ENCODE measurements at places on chromosomes 2 and 18.
A peak's percentile ranks its signal among the peaks of the same experiment; 100 is the strongest.

GRCh38 chr2:200172944-200173581 is 133.4 kb upstream of the SPATS2L start:
- no peak for DNase-seq

GRCh38 chr18:30359521-30359920 is 683.0 kb downstream of the DSC3 start:
- DNase-seq = no peak

DNA sequence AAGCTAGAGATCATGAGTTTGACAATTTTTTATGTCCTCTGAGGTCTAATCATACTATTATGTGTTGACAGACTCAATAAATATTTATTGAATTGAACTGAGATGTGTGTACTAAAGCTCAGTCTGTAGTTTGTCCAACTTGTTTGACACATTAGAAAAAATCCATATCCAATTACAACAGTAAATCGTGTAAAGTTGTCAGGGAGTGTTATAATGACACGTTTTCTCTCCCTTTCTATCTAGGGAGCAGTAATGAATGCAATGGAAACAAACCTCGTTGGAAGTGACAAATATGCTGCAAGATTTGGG is 28.4 kb downstream of the ITGA4 start:
- DNase-seq = no peak

DNA sequence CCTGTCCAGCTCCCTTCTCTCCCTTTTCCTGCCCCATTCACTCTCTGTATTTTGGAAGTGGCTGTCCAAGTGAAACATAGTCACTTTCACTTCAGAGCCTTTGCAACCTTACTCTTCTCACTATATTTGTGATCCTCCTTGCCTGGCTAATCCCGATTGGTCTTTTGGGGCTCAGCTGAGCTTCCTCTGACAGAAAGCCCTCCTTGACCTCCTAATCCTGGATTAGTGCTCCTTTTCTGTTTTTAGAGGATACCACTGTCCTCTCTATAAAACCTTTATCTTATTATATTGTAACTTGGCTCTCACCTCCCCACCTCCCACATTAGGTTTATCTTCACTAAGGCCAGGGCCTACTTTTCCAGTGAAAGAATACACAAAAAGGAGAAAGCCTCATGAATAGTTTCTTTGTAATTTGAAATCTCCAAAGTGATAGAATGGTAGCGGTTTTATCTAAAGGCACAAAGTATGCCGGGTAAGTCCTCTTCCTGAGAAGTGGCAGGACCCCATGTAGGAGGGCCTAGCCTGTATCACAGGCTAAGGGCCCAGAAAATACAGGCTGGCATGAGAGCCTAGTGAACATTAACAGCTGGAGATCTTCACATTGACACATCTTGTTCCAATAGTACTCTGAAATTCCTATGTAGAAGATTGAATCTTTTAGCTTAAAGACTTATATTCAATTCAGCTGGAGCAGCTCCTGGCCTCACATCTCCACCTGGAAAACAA is 83.1 kb upstream of the GAREM1 start:
- DNase-seq = no peak

DNA sequence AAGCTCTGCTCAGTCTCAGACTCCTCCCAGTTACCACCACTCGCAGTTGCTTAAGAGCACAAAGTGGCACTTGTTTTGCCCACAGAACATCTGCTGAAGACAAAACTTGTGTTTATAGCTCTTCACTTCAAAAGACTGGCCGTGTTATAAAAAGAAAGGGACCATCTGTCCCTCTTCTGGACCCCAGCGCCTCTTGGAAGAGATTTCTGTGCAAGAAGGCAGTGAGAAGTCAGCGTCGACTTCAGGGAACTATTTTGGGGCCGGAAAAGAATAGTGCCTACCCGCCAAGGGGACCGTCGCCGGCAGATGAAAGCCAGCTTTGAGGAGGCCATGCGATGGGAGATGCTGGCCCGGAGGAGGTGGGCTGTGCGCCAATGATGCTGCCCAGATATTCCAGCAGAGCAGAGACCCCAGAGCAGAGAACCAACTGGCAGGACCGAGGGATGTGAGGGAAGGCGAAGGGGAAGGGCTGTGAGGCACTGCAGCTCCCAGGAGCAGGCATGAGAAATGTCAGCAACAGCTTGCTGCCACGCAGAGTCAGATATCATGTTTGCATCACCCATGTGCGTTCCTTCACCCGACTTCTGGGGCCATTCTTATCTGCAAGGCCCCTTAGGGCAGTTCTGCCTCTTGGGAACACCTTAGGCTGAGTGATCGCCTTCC is 270.9 kb downstream of the ATAD2B start:
- no peak for DNase-seq

- no peak for DNase-seq
These were observed 50.9 kb downstream of the COL3A1 start for GRCh38 chr2:189024901-189025618.

GRCh38 chr2:33015421-33016142 is 68.8 kb downstream of the LTBP1 start:
- no peak for DNase-seq

DNA sequence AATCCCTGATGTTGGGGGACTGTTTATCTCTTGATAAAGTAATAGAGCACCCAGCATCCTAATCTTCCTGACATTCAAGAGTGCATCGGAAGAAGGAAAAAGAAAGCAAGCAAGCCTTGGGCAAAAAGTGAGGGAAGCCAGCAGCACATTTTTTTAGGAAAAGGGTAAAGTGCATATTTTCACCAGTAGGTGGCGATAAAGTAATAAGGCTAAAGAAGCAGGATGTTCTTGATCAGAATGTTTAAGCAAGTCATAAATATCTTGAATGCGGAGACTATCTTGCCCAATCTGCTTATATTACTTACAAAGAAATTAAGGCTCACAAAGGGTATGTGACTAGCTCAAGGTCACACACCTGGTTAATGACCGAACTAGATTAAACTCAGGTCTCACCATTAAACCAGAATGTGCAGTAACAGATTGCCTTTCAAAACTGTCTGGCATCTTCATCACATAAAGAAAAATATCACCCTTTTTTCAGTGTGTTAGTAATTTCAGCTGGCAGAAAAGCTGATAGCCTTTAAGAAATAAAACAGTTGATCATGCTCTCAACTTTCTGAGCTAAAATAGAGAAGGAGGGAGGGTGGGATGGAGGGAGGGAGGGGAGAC is 83.8 kb downstream of the VIT start:
- peak; percentile 52 for DNase-seq

DNA sequence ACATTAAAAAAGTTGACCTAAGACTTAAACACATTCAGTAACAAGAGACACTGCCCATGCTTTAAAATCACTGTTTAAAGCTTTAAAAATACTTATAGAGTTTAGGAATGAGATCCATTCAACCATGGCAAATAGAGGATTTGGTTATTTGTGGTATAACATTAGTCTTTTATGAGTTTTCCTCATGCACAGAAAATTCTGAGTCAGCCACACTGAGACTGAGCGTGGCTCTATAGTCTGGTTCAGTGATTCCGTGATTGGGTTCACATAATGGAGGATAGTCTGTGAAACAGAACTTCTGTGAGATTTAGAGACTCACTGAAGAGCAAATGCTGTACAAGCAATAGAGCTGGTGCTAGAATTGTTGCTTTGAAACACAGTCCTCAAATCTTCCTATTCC is 1502.4 kb upstream of the PIK3C3 start:
- DNase-seq = no peak

DNA sequence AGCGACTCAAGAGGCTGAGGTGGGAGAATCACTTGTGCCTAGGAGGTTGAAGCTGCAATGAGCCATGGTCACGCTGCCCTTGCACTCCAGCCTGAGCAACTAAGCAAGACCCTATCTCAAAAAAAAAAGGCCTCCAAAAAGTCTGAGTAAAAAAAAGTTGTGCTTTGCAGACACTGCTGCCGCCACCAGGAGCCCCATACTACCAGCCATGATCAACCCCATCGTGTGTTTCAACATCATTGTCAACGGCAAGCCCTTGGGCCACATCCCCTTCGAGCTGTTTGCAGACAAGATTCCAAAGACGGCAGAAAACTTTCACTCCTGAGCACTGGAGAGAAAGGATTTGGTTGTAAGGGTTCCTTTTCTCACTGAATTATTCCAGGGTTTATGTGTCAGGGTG is 137.1 kb downstream of the INO80D start:
- DNase-seq = no peak

DNA sequence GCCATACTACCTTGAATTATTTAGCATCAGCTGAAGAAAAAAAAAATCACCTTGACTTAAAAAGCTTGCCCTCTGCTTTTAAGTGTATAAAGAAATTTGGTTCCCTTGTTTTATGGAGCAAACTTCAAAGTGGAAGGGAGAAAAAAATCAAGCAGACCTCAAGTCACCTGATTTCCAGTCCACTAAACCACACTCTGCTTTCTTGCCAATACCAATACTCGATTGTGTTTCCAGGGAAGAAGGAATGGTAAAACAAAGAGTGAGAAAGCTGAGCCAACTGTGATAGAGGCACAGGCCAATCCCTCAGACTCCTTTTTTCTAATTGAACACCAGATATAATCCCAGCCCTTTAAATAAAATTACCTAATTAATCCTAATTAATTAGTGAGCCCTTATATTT is 587.3 kb downstream of the ARHGAP15 start:
- DNase-seq = no peak

GRCh38 chr2:12412898-12413305 is 303.8 kb upstream of the TRIB2 start:
- peak; percentile 5 for DNase-seq

DNA sequence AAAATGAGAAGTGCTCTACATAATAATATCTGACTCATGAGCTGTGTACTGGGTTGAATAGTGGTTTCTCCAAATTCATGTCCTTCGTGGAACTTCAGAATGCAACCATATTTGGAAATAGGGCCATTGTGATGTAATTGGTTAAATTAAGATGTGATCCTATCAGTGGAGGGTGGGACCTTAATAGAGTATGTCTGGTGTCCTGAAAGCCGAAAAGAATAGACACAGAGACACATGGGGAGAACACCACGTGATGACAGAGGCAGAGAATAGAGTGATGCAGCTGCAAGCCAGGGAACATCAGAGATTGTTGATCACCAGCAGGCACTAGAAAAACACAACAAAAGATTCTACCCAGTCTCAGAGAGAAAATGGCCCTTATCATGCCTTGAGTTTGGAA is 310.1 kb downstream of the EXOC6B start:
- DNase-seq = no peak

GRCh38 chr2:195368249-195369217 is 288.5 kb upstream of the SLC39A10 start:
- no peak for DNase-seq

- no peak for DNase-seq
These were observed 226.5 kb downstream of the SEPTIN10 start for GRCh38 chr2:109387221-109387735.

DNA sequence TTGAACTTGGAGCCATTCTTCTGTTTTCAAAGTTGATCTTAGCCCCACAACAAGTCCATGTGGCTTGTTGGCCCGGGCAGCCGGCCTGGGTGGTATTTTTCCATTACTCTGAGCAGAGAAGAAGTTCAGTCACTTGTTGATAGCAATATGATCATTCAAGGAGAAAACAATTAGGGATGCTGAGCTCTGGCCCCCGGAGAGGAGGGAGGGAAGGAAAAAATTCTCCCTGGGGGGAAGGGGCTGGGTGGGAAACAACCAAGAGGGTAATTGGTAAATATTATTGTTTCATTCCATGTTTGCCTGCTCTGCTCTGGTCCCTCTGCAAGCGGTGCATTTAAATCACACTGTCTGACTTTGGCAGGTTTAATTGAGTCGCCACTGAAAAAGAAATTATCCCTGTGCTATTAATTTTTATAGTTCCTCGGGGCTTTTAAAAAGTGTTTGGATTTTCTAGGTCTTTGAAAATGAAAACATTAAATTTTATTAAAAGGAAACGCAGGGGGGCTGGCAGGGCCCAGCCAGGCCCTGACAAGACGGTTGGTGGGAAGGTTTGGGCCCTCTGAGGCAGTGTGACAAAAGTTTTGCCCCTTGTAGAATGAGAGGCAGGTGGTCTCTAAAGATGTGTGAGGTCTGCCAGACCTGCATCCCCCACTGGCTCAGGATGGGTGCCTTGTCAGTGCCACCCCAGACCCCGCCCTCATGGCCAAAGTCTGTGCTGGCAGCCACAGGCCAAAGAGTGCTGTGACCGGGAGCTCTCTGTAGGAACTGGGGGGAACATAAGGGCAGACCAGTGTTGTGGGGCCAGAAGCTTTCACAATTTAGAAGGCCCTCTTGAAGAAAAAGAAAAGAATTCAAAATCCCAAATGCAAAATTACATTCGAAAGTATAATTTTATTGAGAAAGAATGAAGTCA is 52.5 kb upstream of the SLC14A2 start:
- DNase-seq = no peak

DNA sequence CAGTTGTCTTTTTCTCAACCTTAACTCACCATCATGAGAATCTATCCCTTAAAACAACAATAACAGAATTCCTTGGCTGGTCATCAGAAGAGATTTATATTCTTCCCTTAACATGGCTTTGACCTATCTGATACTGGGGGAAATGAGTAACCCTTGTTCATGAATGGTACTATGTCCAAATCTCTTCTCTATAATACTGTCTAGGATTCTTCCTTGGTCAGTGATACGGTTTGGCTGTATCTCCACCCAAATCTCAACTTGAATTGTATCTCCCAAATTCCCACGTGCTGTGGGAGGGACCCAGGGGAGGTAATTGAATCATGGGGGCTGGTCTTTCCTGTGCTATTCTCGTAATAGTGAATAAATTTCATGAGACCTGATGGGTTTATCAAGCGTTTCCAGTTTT is 282.0 kb upstream of the SIX2 start:
- no peak for DNase-seq

- peak; percentile 42 for DNase-seq
These were observed 533 bp downstream of the CXCR4 start for GRCh38 chr2:136117391-136117841.

DNA sequence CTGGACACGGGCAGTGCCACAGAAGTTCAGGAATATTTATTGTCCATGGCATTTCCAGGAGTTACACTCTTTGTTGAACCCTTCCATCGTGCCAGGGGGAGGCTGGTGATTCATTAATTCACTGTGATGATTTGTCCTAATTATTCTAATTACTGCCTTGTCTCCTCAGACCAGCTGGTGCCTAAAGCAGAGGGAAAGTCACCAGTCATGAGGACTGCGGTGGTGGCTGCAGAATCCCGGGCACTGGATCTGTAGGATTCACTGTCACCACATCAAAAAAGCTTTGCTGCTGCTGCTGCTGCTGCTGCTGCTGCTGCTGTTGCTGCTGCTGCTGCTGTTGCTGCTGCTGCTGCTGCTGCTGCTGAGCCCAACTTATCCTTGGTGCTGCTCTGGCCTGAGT is 908.2 kb downstream of the TSN start:
- DNase-seq = no peak
